Right lobe of liver (tissue), 6 donors: ENCODE measurements at places on chromosomes 1 and 21. TPM values are rescaled to one million over a fixed set of nuclear protein-coding genes. Genes with fewer than 3 reads are reported as not detected.

DLGAP3 gene
- not detected for total RNA-seq

GRCh38 chr1:152585586-152585985 is 5.3 kb upstream of the LCE3D start:
- no peak for DNase-seq

- no peak for DNase-seq
Observed at GRCh38 chr1:226548256-226549093, at the start of gene STUM. STUM (plus strand) TSS chr1:226548764; CDS start chr1:226548905, 141 bp downstream.

DNA sequence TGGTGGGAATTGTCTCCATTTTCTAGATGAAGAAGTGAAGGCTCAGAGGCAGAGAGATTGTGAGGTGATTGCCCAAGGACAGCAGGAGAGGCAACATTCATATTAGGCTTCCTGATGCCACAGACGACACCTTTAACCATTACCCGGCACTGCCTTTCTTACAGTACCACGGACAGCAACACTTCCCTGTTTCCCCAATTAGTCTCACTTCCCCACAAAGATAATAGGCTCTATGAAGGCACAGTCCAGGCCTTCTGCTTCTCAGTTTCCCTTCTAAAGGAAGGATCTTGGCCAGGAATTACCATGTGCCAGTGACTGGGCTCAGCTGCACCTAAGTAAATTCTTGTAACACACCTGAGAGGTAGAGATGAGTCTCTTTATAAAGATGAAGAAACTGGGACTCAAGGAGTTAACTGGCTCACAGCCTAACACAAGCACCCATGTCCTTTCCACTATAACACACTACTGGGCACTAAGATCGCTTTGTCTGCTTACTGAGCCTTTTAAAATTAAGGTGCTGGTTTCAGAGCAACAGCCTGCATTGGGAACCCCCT is 9.6 kb downstream of the IGSF9 start:
- no peak for DNase-seq
